ENCODE measurements at places on chromosomes 6 and 20.
A peak's percentile ranks its signal among the peaks of the same experiment; 100 is the strongest.

- DNase-seq = no peak
Observed at GRCh38 chr6:16836144-16836981, 75.1 kb upstream of the ATXN1 start.

DNA sequence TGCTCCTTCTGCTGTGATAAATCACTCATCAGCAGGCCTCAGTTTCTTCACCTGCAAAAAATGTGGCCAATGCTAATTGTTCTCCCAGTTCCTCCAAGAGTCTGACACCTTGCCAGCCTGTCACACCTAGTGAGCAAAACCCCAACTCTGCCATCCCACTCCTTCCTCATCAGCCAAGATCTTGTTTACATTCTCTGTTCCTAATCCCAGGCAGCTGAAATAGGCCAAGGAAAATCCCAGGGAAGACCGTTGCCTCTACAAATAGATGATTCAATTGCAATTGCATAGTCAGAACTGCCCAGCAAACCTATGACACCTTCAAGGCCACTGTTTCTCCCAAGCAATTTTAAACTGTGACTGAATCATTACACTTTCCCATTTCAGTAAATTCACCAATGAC is 78.7 kb downstream of the GMDS start:
- DNase-seq = no peak

DNA sequence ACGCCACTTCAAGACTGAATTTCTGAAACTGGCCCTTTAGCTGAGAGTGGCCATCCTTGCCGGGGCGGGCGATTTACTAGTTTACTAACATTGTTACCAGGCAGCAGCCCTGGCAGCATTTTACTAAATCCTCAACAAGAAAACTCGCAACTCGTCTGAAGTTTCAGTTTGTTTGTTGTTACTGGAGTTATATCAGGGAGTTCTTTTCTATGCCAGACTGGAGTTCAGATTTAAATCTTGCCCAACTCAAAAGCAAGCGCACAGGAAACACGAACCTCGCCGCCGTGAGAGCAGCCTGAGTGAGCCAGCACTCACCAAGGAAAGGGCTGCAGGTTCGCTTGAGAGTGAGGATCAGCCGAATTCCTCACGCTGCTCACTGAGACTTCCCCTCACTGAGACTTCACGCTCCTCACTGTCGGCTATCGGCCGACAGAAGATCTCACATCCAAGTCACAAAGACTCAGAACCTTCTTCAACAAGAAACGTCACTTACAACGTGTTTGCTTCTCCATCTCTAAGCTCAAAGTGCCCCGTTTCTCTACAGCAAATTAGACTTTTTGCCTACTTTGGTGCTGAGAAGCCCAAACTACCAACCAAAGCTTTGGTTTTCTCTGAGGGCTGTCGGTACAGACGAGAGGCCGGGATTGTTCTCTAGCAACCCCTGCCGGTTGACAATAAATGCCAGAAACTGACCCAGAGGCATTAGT is 78.9 kb downstream of the OLIG3 start:
- DNase-seq = peak; percentile 42

DNA sequence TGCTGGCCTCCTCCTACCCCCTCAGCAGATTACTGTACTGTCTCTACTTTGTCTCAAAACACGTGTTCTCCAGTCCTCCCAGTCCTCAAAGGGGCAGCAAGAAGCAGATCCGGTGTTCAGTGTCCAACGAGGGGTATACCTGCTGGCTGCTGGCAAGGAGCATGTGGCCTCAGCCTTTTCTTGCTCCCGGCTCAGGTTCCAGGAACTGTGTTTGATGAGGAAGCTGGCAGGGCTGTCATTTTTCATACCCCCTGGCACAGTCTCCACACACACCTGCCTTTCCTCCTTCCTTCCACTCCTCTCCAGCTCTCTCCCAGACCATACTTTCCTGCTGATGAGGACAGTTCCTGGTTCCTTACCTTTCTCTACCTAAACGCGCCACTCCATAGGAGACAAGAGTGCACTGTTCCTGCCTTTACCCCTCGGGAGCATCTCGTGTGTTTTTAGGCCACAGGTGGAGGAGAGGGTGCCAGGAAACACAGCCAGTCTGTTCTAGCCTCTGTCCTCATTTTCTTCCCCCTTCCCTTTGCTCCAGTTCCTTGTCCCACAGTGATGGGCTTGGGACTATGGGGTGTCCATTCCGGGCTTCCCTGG is 77.2 kb downstream of the SSR1 start:
- no peak for DNase-seq

All from activated CD8-positive, alpha-beta memory T cell treated with anti-CD3 and anti-CD28 coated beads for 1 hour (primary cell).